Activated naive CD8-positive, alpha-beta T cell treated with anti-CD3 and anti-CD28 coated beads for 36 hours (primary cell): ENCODE measurements at places on chromosomes 11 and 22. TPM values are rescaled to one million over a fixed set of nuclear protein-coding genes. Genes with fewer than 3 reads are reported as not detected.

The DRICH1 gene
- total RNA-seq: not detected

GRCh38 chr11:34028425-34028824, 23.1 kb upstream of the CAPRIN1 start:
- DNase-seq: no peak

GRCh38 chr11:117232911-117233409, 489 bp downstream of the RNF214 start:
- DNase-seq: no peak

DNA sequence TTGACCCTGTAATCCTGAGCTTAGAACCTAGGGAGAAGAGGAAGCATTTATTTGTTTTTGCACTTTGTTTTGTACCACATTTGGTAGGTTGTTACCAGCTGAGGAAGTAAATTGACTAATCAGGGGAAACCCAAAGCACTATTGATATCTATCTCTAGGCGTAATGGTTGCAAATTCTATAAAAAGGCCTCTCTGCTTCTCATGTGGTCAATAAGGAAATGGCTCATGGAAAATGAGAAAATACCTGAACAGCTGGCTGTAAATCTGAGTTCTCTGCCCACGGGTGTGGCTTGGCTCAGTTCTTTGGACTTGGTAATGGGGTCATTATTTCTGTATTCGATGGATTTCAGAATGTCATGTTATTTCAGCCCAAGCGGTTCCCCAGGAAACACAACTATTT, 42.4 kb downstream of the BARX2 start:
- DNase-seq: no peak

DNA sequence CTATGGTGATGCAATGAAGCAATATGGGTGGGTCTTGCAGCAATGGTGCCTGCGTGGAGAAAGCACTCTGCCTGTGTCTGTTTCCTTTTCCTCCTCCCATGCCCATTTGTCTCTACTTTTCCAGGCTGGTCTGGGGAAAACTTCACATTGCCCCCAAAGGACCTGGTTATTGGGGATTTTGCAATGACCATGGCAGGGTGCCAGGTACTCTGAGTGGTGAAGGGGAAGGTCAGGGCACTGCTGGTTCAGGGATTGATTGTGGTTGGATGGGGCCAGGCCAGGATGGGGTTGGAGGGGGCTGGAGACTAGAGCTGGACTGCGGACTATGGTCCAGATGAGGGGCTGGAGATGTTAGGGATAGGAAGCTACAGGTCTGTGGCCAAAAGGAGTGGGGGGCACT, 92.1 kb downstream of the INSC start:
- DNase-seq: no peak

- no peak for DNase-seq
Observed at GRCh38 chr22:35329114-35329847, 29.6 kb downstream of the TOM1 start.

GRCh38 chr11:76315182-76315853, 65.6 kb downstream of the THAP12 start:
- no peak for DNase-seq
